ENCODE measurements at places on chromosomes 4 and X.

- H3K36me3 ChIP-seq = no peaks in the 10 kb centered on the region
- H3K27me3 ChIP-seq = peaks cover 3% of the 10 kb centered on the region
- DNase-seq = no peak
- no peak overlapping the region for H3K27ac ChIP-seq
These were observed 12.1 kb upstream of the SLAIN2 start for GRCh38 chr4:48329193-48329592.

- no peaks in the 10 kb centered on the region for H3K27me3 ChIP-seq
- no peak for DNase-seq
- H3K36me3 ChIP-seq = peaks cover 86% of the 10 kb centered on the region
- H3K4me3 ChIP-seq = no peak overlapping the region
- H3K27ac ChIP-seq = no peak overlapping the region
These were observed 19.6 kb downstream of the RCHY1 start for GRCh38 chr4:75494563-75494962.

GRCh38 chr4:3644849-3645627 lies 112.8 kb upstream of the LRPAP1 start:
- H3K27ac ChIP-seq = no peak overlapping the region
- H3K4me3 ChIP-seq = no peak overlapping the region
- no peaks in the 10 kb centered on the region for H3K36me3 ChIP-seq
- DNase-seq = no peak

DNA sequence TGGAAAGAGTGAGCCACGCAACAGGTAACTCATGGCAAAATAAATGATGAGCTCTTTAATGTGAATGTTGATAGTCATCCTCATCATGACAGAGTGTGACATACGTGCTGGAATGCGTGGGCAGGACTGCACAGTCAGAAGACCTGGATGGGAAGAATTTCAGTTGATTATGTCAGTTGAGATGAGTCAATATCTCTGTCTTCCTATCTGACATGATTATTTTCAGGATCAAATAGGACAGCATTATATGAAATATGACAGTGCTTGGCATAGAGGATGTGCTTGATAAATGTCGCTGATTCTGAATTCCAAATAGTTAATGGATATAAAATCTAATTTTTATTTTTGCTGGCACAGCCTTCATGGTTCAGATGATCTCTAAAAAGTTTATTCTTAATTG lies 95.1 kb downstream of the IL15 start:
- no peaks in the 10 kb centered on the region for H3K27me3 ChIP-seq
- DNase-seq = no peak
- no peak overlapping the region for H3K27ac ChIP-seq
- H3K4me1 ChIP-seq = no peaks in the 10 kb centered on the region
- H3K36me3 ChIP-seq = peaks cover 4% of the 10 kb centered on the region
- H3K4me3 ChIP-seq = no peak overlapping the region

DNA sequence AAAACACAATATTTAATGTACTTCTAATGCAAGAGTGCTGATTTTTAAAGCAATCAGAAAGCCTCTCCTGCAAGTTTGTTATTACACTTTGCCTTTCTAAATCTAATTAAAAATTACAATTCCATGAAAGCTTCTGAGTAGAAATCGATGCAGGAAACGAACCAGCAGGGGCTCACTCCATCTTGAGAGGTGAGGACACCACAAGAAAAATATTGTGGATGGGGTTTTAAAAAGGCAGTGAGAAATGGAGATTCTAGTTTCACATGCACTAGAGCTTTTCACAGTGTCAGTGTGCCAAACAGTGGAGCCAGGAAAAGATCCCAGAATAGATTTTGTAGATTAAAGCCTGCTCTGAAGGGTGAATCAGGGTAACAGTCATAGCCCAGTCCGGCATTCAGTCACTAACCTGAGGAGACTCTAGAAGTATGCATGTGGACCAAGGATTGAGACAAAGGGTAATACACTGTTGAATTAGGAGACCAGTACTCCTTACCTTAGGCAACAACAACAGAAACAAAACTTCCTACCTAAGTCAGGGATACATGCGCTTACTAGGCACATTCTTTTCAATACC lies 362.3 kb downstream of the NAF1 start:
- H3K4me3 ChIP-seq = no peak overlapping the region
- DNase-seq = no peak
- no peaks in the 10 kb centered on the region for H3K27me3 ChIP-seq
- no peaks in the 10 kb centered on the region for H3K36me3 ChIP-seq
- H3K4me1 ChIP-seq = no peaks in the 10 kb centered on the region

GRCh38 chr4:78185117-78185516 lies 128.0 kb downstream of the FRAS1 start:
- H3K27ac ChIP-seq = no peak overlapping the region
- H3K4me3 ChIP-seq = no peak overlapping the region
- no peaks in the 10 kb centered on the region for H3K36me3 ChIP-seq
- no peaks in the 10 kb centered on the region for H3K4me1 ChIP-seq
- H3K27me3 ChIP-seq = no peaks in the 10 kb centered on the region
- no peak for DNase-seq

- peaks cover 12% of the 10 kb centered on the region for H3K27me3 ChIP-seq
- no peaks in the 10 kb centered on the region for H3K36me3 ChIP-seq
- DNase-seq = no peak
- H3K27ac ChIP-seq = no peak overlapping the region
- no peaks in the 10 kb centered on the region for H3K4me1 ChIP-seq
- no peak overlapping the region for H3K4me3 ChIP-seq
These were observed 295.4 kb downstream of the CFAP47 start for GRCh38 chrX:36214924-36215323.

DNA sequence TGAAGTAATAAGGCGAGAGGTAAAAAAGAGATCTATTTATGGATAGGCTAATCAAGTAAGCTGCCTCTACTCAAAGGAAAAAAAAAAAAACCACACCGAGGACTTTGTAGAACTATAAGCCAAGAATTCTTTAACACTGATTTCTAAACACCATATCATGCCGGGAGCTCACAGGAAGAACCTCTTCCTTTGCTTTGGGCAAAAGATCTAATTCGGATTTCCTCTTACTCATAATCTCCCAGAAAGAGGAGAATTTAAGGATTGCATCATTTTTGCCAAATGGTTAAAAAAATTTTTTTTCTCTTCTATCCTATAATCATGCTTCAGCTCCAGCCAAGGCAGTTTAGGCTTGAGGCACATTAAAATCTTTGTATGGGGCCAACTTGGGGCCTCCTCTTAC lies 95.5 kb downstream of the ZNF827 start:
- DNase-seq = no peak
- H3K27ac ChIP-seq = no peak overlapping the region
- no peak overlapping the region for H3K4me3 ChIP-seq
- peaks cover 90% of the 10 kb centered on the region for H3K36me3 ChIP-seq
- peaks cover 36% of the 10 kb centered on the region for H3K4me1 ChIP-seq
- no peaks in the 10 kb centered on the region for H3K27me3 ChIP-seq

GRCh38 chr4:94285666-94286065 lies 57.0 kb downstream of the HPGDS start:
- peaks cover 84% of the 10 kb centered on the region for H3K36me3 ChIP-seq
- no peak overlapping the region for H3K27ac ChIP-seq
- no peak overlapping the region for H3K4me3 ChIP-seq
- no peaks in the 10 kb centered on the region for H3K27me3 ChIP-seq

GRCh38 chr4:144703494-144703893 lies 57.5 kb downstream of the HHIP start:
- H3K36me3 ChIP-seq = no peaks in the 10 kb centered on the region
- no peaks in the 10 kb centered on the region for H3K27me3 ChIP-seq
- DNase-seq = no peak
- no peaks in the 10 kb centered on the region for H3K4me1 ChIP-seq
- no peak overlapping the region for H3K27ac ChIP-seq

- H3K4me1 ChIP-seq = peaks cover 32% of the 10 kb centered on the region
- H3K27ac ChIP-seq = no peak overlapping the region
- no peaks in the 10 kb centered on the region for H3K36me3 ChIP-seq
- no peak for DNase-seq
- H3K4me3 ChIP-seq = no peak overlapping the region
These were observed 55.3 kb downstream of the ARHGAP10 start for GRCh38 chr4:147787204-147787603.

All from activated T-cell treated with anti-CD3 and anti-CD28 coated beads, Interleukin-2, amount 50 U/mL, for 24 hours (primary cell).